Jurkat, Clone E6-1 (cell line): ENCODE measurements at places on chromosomes 2 and 18.

DNA sequence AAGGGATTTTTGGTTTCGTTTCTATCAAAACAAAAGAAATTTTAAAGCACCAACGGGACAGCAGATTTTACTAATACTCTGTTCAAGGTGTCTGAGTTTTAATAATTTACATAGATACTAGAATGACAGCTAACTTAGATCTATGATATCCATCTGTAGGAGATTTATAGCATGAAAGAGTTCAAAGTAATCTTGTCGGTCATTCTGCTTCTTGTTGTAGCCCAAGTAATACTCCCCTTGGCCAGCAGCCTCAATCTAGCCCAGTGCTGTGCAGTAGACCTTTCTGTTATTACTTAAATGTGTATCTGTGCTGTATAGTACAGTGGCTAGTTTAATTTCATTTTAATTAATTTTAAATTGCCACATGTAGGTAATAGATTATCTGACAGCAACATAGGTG lies 44.7 kb downstream of the ANKRD12 start:
- no peak for DNase-seq

- DNase-seq: no peak
Measured at GRCh38 chr18:48037481-48038271, 107.2 kb upstream of the SMAD2 start.

- no peak for DNase-seq
Measured at GRCh38 chr2:69227716-69228115, 159.3 kb downstream of the GFPT1 start.

GRCh38 chr2:52423111-52423510 lies 1344.5 kb upstream of the CHAC2 start:
- no peak for DNase-seq
